ENCODE measurements at places on chromosomes 5 and 9.

DNA sequence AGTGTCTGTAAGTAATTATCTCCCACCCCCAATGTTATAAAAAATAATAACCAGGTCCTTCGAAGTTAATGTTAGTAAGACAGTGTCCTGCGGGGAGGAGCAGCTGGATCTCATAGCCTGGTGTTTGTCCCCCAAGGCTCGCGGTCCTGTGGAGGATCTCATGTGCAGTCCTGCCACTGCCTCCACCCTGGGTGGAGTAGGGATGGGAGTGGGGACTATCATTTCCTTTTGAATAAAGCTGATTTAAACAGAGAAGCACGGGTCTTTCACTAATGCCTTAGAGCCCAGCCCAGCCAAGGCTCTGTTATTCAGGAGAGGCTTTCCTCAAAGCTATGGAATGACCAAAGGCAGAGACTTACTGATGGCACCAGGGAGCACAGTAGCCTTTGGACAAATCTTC is 40.2 kb downstream of the SUB1 start:
- no peak for DNase-seq

GRCh38 chr5:179509845-179510244 is 40.5 kb upstream of the RUFY1 start:
- no peak for DNase-seq

DNA sequence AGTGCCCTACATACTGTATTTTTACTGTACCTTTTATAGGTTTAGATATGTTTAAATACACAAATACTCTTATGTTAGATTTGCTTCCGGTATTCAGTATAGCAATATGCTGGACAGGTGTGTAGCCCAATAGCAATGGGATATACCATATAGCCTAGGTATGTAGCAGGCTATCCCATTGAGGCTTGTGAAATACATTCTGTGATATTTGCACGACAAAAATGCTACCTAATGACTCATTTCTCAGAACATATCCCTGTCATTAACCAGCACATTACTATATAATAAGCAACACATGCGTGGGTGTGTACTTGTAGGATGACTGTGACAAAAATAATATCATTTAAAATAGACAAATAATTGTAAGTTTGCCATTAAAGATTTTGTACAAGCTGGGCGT is 208.8 kb downstream of the MRPS30 start:
- no peak for DNase-seq

GRCh38 chr9:99852617-99853016 is 30.9 kb downstream of the NR4A3 start:
- no peak for DNase-seq

- no peak for DNase-seq
Observed at GRCh38 chr9:80649001-80649420, 1040.3 kb downstream of the TLE1 start.

DNA sequence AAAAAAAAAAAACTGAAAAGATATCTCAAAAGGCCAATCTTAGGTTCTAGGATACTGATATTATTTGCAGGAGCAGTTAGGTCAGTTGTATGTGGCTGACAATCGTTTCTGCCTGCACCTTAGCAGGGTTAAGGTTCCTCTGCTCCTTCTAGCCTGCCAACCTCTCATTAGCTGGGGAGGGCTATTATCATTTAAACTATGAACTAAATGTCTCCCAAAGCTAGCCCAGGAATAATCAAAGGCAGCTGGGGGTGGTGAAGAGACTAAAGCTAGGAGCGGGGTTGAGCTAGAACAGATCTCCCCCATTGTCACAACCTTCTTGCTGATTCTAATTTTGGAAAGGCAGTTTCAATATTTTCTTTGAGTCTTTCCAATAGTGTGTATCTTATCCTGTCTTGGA is 99.9 kb downstream of the ICE1 start:
- no peak for DNase-seq

GRCh38 chr9:110214090-110214489 is 6.1 kb upstream of the C9orf152 start:
- DNase-seq, result no peak

DNA sequence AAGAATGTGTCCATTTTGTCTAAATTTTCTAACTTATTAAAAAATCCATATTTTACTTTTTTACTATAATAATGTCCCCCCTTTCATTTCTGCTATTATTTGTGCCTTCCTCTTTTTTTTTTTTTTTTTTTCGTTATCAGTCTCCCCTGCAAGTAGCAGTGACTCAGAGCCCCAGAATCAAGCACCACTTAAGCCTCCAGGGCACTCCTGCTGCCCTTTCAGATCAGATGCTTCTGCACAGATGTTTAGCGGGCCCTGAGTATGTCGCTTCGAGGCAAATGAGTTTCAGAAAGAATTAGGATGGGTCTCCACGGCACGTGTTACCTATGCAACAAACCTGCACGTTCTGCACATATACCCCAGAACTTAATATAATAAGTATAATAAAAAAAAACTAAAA is 11.7 kb downstream of the MED7 start:
- DNase-seq, result no peak

- no peak for DNase-seq
Observed at GRCh38 chr9:33750307-33750838, 45.0 kb upstream of the PRSS3 start.

DNA sequence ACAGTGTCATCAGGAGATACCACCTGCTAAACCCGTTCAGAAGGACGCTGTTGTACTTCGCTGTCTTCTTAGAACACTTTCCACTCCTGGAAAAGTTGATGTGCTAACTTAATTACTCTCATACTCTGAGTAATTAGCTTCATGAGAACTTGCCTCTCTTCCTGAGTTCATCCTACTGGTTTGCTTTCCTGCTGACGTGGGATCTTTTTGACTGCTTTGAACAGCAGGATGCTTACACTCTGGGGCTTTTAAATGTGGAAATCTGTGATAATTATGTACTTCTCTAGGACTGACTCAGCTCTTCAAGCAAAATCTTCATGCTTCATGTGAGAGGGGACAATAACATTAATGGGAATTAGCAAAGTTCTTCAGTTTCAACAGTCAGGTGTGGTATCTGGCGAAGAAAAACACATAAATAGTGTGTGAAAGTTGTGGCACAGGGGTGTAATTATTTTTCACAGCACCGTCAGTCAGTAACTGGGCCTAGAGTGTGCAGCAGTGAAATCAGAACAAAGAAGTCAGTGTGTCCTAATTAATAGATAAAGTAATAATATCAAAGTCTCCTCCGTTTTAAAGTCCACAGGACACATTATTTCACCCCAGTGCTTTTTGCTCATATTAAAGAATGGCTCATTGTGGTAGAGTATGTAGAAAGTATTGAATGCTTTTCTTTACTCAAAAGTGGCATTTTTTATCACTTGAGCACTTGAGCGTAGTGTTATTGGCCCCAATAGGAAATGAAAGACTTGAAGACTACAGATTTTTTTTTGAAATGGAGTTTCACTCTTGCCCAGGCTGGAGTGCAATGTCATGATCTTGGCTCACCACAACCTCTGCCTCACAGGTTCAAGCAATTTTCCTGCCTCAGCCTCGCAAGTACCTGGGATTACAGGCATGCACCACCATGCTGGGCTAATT is 140.9 kb upstream of the DMRT1 start:
- DNase-seq, result no peak

DNA sequence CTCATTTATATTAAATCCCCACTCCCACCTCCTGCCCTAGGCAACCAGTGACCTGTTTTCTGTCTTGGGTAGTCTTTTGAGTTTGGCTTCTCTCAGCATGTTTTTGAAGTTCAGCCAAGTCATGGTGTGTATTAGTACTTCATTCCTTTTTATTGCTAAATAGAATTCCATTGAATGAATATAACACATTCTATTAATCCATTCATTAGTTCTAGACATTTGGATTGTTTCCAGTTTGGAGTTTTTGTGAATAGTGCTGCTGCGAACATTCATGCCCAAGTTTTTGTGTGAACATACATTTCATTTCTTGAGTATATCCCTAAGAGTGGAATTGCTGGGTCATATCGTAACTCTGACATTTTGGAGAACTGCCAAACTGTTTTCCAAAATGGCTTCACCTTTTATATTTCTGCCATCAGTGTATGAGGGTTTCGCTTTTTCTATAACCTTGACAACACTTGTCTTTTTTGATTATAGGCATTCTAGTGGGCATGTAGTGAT is 2.7 kb downstream of the ZNF346 start:
- DNase-seq, result no peak

- no peak for DNase-seq
Observed at GRCh38 chr5:115274584-115274983, 11.9 kb upstream of the PGGT1B start.

DNA sequence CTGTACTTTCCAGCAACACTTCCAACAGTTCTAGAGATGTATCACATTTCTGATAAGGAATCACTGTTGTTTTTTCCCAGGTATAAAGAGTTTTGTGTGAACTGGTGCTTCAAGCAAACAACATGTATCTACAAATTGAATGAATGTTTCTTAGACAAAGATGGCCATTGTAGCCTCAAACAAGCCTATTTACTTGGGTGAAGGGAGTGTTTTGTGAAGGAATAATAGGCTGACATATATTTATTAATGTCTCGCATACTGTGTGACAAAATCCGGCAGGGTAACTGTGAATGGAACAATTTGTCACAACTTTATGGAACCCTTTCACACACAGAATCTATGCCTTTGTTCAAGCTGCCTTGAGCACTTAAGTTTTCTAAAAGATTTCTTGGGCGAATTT is 24.8 kb upstream of the DAB2 start:
- no peak for DNase-seq

DNA sequence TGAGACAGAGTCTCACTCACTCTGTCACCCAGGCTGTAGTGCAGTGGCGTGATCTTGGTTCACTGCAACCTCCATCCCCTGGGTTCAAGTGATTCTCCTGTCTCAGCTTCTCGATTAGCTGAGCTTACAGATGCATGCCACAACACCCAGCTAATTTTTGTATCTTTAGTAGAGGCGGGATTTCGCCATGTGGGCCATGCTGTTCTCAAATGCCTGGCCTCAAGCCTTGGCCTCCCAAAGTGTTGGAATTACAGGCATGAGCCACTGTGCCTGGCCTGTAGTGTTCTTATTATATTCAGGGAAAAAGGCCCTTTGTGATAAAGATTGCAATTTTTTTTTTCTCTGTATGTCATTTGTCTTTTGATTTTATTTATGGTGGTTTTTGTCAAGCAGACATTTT is 24.0 kb upstream of the MCCC2 start:
- no peak for DNase-seq

DNA sequence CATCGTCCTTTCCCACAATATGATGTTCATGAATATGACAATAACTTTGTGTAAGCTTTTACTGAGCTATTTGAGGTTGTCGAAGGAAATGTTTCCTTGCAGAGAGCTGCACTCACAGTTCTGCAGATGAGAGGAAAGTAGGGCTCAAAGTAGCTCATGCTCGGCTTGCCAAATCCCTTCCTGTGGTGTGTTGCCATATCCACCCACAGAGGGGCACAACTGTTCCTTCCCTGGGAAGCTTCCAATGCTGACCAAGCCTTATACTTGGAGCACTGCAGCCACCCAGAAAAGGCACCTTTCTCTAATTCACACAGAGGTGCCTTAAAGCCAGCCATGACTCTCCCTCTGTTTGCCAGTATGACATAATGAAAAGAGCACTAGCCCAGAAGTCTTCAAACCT is 390.3 kb downstream of the CAAP1 start:
- DNase-seq, result no peak

- no peak for DNase-seq
Observed at GRCh38 chr5:111398013-111398412, 114.3 kb downstream of the STARD4 start.

DNA sequence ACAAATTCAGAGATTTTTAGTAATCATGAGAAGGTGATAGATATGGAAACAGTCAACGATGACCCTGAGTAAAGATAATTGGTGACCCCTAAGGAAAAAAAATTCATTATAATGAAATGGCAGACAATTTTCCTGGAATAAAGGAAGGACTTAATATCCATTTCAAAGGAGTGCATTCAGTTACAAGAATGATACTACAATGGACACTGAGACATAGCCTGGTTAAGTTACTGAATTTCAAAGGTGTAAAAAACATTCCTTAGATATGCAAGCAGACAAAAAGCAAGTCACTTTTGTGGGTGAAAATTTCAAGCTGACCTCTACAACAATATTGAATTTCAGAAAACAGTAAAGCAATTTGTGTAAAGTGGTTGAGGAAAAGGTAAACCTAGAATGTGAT is 1012.5 kb upstream of the SEMA6A start:
- no peak for DNase-seq

DNA sequence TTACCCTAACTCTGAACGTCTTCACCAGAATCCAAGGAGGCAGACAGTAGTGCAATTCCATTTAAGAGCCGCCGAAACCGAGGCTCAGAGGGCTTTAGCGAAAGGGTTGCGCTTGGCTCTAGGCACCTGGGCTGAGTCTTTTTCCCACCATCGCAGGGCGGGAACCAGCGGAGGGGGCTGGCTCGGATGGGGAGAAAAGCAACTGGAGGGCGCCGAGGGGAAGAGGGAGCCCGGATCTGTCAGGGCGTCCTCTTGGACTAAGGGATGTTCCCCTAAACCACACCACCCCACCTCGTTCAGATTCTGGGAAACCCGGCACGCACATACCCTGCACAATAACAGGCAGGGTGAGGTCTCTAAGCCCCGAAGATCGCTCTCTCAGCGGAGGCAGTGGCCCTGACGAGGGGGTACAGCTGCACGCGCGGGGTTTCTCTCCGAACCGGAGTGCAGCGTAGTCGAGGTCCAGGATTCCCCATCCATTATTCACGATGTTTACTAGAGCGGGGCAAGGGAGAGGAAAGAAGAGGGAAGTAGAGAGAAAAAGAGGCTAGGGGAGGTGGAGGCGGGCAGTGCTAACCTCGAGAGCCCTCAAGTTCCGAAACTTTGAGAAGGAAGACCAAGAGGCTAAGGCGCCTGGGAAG is 1.3 kb upstream of the POU4F3 start:
- no peak for DNase-seq

- DNase-seq, result no peak
Observed at GRCh38 chr5:116415182-116415581, 159.4 kb downstream of the SEMA6A start.

DNA sequence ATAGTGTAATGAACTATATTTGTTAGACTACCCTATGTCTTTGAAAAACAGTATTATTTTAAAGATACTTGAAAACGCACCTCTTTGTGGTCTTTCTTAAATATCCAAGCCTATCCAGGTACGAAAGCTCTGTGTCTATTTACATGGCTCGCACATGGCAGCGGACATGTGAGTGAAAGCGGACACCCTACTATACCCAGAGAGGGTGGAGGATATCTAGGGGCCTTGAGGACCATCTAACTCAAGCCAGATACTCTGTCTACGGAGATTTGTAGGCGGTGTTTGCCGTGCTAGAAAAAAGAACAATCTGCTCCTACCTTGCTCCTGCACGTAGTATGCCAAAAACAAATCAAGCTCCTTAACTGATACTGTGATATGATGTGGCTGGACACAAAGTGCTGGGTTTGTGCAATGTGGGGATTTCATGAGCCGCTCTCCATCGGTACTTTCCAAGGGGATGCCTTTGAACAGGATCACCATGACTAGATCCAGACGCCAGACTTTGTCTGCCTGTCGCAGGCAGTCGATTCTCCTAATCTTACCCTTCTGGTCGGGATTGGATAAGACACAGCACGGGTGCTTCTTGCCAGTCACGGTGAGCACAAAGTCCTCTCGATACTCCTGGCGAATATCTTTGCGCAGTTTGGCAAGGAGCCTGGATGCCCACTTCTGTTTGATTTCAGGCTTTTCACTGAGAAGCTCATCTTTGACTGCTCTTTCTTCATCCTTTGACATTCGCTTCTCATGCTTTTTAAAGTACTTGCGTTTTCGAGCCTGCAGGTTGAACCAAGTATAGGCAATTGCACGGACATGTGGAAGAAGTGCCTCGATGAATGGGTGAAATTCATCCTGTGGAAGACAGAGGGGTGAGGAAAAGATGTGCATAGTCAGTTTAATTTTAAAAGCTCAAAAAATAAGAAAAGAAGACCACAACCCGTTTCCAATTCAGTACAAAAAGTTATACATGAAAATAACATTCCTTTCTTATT is 7.0 kb downstream of the NFIB start:
- no peak for DNase-seq
